ENCODE measurements at places on chromosomes 7 and 10.

GRCh38 chr7:29806208-29806994 lies at the start of gene WIPF3:
Gene WIPF3, plus strand, starts transcription at chr7:29806508. Its CDS starts 28,217 bp downstream, at chr7:29834725.
- H3K27ac ChIP-seq, result no peak within 1 kb of the TSS
- no peak for DNase-seq
- H3K4me1 ChIP-seq, result no peaks in the 10 kb centered on the region
- no peaks in the 10 kb centered on the region for H3K36me3 ChIP-seq
- no peak within 1 kb of the TSS for H3K4me3 ChIP-seq

DNA sequence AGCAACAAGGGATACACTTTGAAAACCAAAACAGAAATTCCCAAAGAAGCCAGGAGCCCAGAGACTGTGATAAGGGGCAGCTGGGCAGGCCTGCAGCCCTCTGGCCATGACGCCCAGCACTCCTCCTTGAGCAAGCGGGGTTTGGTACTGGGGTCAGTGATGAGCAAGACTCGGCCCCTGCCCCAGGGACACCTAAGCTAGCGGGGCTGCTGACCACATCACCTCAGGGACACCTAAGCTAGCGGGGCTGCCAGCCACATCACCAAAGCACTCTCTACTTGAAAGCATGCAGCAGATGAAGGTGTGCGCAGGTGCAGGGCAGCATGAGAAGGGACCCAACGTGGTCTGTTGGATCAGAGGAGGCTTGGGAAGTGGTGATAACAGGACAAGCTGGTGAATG lies 108.0 kb upstream of the PPP2R2D start:
- H3K4me3 ChIP-seq, result no peak overlapping the region
- H3K27me3 ChIP-seq, result no peaks in the 10 kb centered on the region

DNA sequence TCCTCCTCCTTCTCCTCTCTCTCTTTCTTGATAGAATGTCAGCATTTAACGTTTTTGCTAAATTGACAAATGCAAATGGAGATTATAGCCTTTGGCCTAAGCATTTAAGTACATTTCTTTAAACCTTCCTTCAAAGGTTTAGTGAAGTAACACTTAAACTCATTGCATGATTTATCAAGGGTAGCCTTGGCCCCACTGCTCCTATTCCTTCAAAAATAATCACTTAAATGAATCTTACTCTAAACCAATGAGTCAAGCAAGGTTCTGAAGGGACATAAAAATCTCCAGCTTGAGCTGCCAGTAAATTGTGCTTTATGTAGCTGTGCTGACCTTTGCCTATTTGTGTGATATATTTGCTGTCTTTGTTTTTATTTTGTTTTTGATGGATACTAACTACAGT lies 358.5 kb upstream of the AKR1E2 start:
- peaks cover 2% of the 10 kb centered on the region for H3K4me1 ChIP-seq
- no peak overlapping the region for H3K27ac ChIP-seq
- no peak overlapping the region for H3K4me3 ChIP-seq
- DNase-seq, result no peak
- H3K36me3 ChIP-seq, result no peaks in the 10 kb centered on the region

GRCh38 chr7:92158660-92159575 lies 20.0 kb downstream of the LRRD1 start:
- H3K27me3 ChIP-seq, result no peaks in the 10 kb centered on the region
- H3K4me1 ChIP-seq, result peaks cover 2% of the 10 kb centered on the region
- H3K27ac ChIP-seq, result peak overlapping the region; percentile 18
- no peaks in the 10 kb centered on the region for H3K36me3 ChIP-seq
- H3K4me3 ChIP-seq, result no peak overlapping the region

GRCh38 chr10:132467464-132468149 lies 70.0 kb upstream of the INPP5A start:
- H3K4me3 ChIP-seq, result no peak overlapping the region
- no peaks in the 10 kb centered on the region for H3K36me3 ChIP-seq
- no peaks in the 10 kb centered on the region for H3K27me3 ChIP-seq
- DNase-seq, result no peak
- H3K27ac ChIP-seq, result no peak overlapping the region

DNA sequence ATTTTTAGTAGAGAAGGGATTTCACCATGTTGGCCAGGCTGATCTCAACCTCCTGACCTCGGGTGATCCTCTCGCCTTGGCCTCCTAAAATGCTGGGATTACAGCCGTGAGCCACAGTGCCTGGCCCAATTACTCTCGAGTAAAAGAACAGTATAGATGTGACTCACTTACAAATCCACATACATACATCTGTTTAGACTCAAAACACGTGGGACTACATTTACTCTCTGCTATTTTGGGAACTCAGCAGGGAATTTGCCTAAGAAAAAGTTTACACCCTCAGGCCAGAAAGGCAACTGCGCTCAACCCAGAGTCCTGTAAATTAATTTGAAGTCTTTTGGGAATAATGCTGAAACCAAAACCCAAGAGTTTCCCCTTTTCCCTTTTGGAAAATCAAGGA lies 289.7 kb downstream of the KLF6 start:
- no peak overlapping the region for H3K4me3 ChIP-seq
- no peaks in the 10 kb centered on the region for H3K36me3 ChIP-seq
- peaks cover 7% of the 10 kb centered on the region for H3K4me1 ChIP-seq
- no peaks in the 10 kb centered on the region for H3K27me3 ChIP-seq
- no peak for DNase-seq
- peak overlapping the region; percentile 57 for H3K27ac ChIP-seq

GRCh38 chr10:45657033-45657926 lies 15.3 kb downstream of the ZFAND4 start:
- no peak overlapping the region for H3K27ac ChIP-seq
- no peaks in the 10 kb centered on the region for H3K36me3 ChIP-seq
- H3K4me3 ChIP-seq, result no peak overlapping the region
- H3K4me1 ChIP-seq, result no peaks in the 10 kb centered on the region
- no peak for DNase-seq

- no peaks in the 10 kb centered on the region for H3K27me3 ChIP-seq
- H3K4me1 ChIP-seq, result peaks cover 11% of the 10 kb centered on the region
These were observed 65.3 kb downstream of the PHTF2 start for GRCh38 chr7:77863860-77864259.

DNA sequence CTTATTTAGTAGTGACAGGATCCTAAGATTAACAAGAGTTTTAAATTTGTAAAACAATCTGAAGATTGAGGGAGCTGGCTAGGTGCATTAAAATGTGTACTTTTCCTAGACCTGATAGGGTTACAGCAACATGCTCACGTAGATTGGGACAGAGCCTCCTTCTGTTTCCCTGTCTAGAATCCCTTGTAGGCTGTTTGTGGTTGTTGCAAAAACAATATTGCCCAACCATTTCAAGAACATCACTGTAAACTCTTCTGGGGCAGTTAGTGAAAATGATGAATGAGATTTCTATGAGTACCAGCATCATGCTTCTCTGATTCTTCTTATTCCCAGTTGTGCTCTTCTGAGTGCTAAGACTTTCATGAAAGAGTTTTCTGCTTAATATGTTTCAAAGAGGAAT lies 14.7 kb upstream of the CPED1 start:
- no peaks in the 10 kb centered on the region for H3K4me1 ChIP-seq
- H3K36me3 ChIP-seq, result peaks cover 5% of the 10 kb centered on the region
- H3K27ac ChIP-seq, result no peak overlapping the region
- no peaks in the 10 kb centered on the region for H3K27me3 ChIP-seq
- DNase-seq, result no peak
- H3K4me3 ChIP-seq, result no peak overlapping the region

GRCh38 chr7:44976746-44977196 lies 2.0 kb downstream of the MYO1G start:
- H3K4me3 ChIP-seq, result no peak overlapping the region
- peaks cover 8% of the 10 kb centered on the region for H3K4me1 ChIP-seq
- no peak overlapping the region for H3K27ac ChIP-seq
- DNase-seq, result no peak
- no peaks in the 10 kb centered on the region for H3K27me3 ChIP-seq

GRCh38 chr7:131425992-131426391 lies 98.3 kb downstream of the MKLN1 start:
- no peak overlapping the region for H3K27ac ChIP-seq
- no peaks in the 10 kb centered on the region for H3K36me3 ChIP-seq
- no peak for DNase-seq
- no peaks in the 10 kb centered on the region for H3K4me1 ChIP-seq
- H3K27me3 ChIP-seq, result no peaks in the 10 kb centered on the region

- no peaks in the 10 kb centered on the region for H3K4me1 ChIP-seq
- H3K27ac ChIP-seq, result no peak overlapping the region
- H3K4me3 ChIP-seq, result no peak overlapping the region
- H3K36me3 ChIP-seq, result no peaks in the 10 kb centered on the region
- no peak for DNase-seq
- H3K27me3 ChIP-seq, result no peaks in the 10 kb centered on the region
These were observed 91.4 kb upstream of the PTN start for GRCh38 chr7:137434946-137435345.

- H3K4me1 ChIP-seq, result no peaks in the 10 kb centered on the region
- H3K27ac ChIP-seq, result no peak overlapping the region
- H3K27me3 ChIP-seq, result no peaks in the 10 kb centered on the region
- peak; percentile 59 for DNase-seq
- H3K4me3 ChIP-seq, result no peak overlapping the region
- no peaks in the 10 kb centered on the region for H3K36me3 ChIP-seq
These were observed 36.1 kb downstream of the LRRN3 start for GRCh38 chr7:111126987-111127386.

DNA sequence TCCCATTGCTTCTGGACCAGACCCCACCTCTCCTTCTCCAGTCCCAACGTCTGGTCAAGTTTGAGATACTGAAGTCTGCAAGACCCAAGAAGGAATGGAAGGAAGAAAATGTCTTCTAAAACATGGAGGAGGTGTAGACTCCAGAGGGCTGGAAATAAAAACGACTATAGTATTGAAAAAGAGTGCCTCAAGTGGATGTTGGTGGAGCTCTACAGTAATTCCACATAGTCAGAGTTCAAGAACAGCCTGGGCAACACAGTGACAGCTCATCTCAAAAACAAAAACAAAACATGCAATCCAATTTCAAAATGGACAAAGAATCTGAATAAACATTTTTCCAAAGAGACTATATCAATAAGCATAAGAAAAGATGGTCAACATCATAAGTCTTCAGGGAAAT lies 2.3 kb upstream of the PCGF6 start:
- no peak overlapping the region for H3K4me3 ChIP-seq
- DNase-seq, result no peak
- no peaks in the 10 kb centered on the region for H3K36me3 ChIP-seq
- no peaks in the 10 kb centered on the region for H3K27me3 ChIP-seq
- no peak overlapping the region for H3K27ac ChIP-seq
- H3K4me1 ChIP-seq, result no peaks in the 10 kb centered on the region

GRCh38 chr10:117471344-117471874 lies 71.1 kb upstream of the EMX2 start:
- H3K27me3 ChIP-seq, result no peaks in the 10 kb centered on the region
- DNase-seq, result no peak
- no peaks in the 10 kb centered on the region for H3K36me3 ChIP-seq
- no peak overlapping the region for H3K4me3 ChIP-seq
- H3K27ac ChIP-seq, result no peak overlapping the region
- no peaks in the 10 kb centered on the region for H3K4me1 ChIP-seq

GRCh38 chr7:17696422-17696821 lies 243.9 kb downstream of the SNX13 start:
- no peaks in the 10 kb centered on the region for H3K36me3 ChIP-seq
- no peaks in the 10 kb centered on the region for H3K27me3 ChIP-seq
- H3K4me1 ChIP-seq, result peaks cover 2% of the 10 kb centered on the region
- DNase-seq, result peak; percentile 97
- no peak overlapping the region for H3K4me3 ChIP-seq

DNA sequence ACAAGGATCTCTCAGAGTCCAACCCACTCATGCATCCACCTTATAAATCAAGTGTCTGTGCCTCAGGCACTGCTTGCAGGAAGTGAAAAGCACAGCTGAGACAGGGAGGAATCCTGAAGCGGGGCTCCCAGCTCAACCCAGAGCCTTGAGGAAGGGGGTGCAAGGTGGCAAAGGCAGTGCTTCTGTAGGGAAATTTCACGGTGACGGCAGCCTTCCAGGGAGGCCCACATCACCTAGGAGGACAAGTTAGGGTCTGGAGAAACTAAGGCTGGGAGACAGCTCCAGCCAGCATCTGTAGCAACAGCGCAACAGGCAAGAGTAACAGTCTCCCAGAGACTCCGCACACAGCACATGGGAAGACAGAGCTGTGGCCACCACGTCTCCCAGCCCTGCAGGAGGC lies 2.7 kb downstream of the AOC1 start:
- H3K27ac ChIP-seq, result no peak overlapping the region
- no peaks in the 10 kb centered on the region for H3K36me3 ChIP-seq
- no peaks in the 10 kb centered on the region for H3K27me3 ChIP-seq
- no peak for DNase-seq
- no peak overlapping the region for H3K4me3 ChIP-seq
- H3K4me1 ChIP-seq, result no peaks in the 10 kb centered on the region

DNA sequence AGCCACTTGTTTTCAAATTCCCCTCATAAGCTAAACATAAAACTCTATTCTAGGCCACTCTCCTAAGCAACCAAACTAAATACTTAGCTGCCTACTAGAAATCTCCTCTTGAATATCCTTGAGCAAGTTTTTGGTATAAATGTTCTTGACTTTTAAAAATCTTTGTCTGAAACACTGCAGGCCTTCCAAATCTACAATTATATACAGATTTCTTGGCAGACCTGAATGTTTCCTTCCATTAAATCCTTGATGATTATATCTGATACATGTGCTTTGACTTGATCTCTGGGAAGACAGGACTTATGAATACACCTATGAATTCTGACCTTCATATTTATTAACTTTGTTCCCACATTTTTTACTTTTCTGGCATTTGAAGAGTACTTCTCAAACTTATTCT lies 314.5 kb downstream of the CACNA2D1 start:
- H3K4me1 ChIP-seq, result no peaks in the 10 kb centered on the region
- no peaks in the 10 kb centered on the region for H3K36me3 ChIP-seq
- H3K27ac ChIP-seq, result no peak overlapping the region
- no peaks in the 10 kb centered on the region for H3K27me3 ChIP-seq
- no peak overlapping the region for H3K4me3 ChIP-seq

GRCh38 chr10:117399341-117400196 lies 24.3 kb upstream of the PDZD8 start:
- H3K27ac ChIP-seq, result no peak overlapping the region
- no peak for DNase-seq

DNA sequence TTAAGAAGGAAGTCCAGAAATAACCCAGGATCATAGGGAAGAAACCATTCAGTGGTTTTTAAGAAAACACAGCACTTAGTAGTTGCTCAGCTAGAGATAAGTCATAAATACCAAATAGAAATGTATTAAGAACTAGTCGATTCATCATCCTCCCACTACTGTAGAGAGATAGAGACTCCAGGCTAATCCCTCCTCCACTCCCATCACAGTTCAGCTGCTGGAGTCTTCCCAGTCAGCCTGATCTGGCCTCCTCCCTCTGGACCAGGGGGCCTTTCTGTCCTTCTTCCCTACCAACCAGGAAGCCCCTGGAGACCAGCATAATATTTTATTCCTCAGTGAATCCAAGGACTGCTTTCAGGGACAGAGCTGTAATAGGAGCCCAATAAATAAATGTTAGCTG lies 294.1 kb upstream of the YAE1 start:
- no peaks in the 10 kb centered on the region for H3K4me1 ChIP-seq
- no peak overlapping the region for H3K4me3 ChIP-seq
- H3K36me3 ChIP-seq, result no peaks in the 10 kb centered on the region
- no peak for DNase-seq
- no peak overlapping the region for H3K27ac ChIP-seq
- H3K27me3 ChIP-seq, result no peaks in the 10 kb centered on the region

GRCh38 chr10:3407208-3407607 lies 234.6 kb upstream of the PITRM1 start:
- no peaks in the 10 kb centered on the region for H3K27me3 ChIP-seq
- H3K27ac ChIP-seq, result no peak overlapping the region
